Stomach (tissue), 19 donors: ENCODE measurements at places on chromosomes 3 and 15. TPM values are rescaled to one million over a fixed set of nuclear protein-coding genes. Genes with fewer than 3 reads are reported as not detected.

SH2D7 gene
- 0.29 TPM for total RNA-seq

ACAP2 gene
- total RNA-seq: 48.2 TPM

SERPINI2 gene
- not detected for total RNA-seq

PRKCD gene
- total RNA-seq: 47.8 TPM

DNA sequence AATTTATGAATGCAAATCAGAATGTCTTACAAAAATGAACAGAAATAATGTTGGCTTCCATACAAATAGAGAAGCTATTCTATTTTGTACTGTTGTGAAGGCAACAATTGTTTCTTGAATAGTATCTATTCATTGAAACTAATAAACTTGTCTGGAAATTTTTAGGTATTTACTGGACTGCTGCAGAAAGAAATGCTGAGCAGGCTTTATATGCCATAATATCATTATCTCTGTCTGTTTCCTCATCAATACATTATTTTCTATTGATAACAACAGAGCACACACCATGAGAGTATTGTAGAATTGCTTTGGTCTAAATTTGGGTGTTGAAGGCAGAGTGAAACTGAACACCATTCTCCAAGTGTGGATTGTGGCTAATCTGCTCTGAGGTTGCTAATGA lies 216.5 kb upstream of the CGNL1 start:
- DNase-seq: no peak

- peak; percentile 55 for DNase-seq
Observed at GRCh38 chr3:188827576-188827975, 344.2 kb upstream of the TPRG1 start.

DNA sequence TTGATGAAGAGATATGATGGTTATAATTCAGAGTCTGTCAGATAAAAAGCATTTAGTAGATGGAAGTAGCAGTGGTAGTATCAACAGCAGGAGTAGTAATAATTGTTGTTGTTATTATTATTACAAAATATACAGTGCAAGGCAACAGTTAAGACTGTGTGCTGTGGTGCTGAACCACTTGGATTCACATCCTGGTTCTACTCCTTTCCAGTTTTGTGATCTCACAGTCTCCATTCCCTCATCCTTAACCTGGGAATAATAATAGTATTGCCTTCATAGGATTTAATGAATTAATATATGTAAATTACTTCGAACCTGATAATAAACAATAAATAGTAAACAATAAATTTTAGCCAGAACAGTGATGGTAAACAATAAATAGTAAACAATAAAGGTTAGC lies 37.1 kb upstream of the TSC22D2 start:
- DNase-seq: no peak

DNA sequence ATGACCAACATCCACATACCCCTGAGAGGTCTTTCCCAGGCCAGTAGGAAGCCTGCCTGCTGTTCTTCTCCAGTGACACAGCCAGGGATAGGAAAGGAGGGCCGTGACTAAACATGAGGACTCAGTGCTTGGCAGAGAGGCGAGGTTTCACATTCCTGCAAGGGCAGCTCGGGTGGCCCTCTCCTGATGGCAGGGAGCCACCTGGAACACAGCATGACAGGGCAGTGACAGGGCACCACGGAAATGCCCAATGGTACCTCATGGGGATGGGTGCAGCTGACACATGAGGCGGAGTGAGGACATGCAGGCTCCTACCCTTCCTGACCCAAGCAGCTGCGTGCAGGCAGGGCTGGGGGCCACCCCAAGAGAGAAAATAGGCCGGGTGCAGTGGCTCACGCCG lies 7.4 kb upstream of the TGM5 start:
- no peak for DNase-seq

GRCh38 chr3:86890741-86891396 lies 100.1 kb downstream of the VGLL3 start:
- DNase-seq: peak; percentile 53

DNA sequence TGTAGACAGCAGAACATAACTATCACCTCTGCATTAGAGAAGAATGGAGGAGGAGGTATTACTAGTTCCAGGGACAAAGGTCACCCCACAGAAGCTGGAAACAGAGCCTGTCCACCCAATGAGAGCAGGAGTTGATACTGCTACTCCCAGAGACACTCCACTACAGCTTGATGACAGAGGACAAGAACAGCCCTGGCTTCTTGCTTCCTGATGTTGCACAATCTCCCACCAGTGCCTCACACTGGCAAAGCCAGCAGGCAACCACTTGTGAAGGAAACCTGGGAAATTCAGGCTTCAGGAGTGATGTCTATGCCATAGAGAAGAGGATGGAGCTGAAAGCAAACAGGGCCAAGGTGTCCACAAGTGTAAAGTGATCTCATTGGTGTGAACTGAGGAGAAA lies 78.0 kb upstream of the POU1F1 start:
- DNase-seq: no peak

DNA sequence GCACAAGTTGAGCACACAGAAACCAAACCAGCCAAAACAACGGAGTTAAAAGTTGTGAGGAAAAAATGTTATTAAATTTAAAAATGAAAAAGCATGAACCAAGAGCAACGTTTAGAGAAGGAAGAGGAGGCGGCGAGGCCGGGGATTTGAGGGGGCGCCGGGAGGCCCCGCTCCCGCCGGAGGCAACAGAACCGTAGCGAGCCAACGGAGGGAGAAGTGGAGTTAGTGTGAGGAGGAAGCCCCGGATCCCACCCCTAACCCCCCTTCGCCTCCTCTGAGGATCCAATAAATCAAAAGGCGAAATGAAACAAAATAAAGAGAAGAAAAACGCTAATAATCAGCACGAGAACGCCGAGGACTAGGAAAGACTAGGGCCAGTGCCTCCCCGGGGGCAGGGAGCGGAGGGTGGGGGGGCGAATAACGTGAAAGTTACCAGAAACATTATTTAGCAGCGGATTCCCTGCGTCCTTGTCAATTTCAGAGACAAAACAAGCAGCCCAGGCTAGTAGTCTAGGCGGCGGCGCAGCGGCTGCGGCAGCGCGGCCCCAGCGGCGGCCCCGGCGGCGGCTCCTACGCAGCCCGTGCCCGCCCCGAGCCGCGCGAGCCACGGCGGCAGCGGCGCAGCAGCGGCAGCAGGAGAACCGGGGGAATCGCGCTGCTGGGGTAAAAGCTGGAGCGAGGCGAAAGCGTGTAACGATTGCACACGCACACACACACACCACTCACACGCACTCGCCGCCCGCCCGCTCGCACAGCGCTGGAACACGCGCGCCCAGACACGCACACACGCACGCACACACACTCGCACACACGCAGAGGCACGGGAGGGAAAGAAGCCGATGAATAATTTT lies 1.7 kb downstream of the MEIS2 start:
- DNase-seq: no peak
